ENCODE measurements at places on chromosomes 11 and 22.
A peak's percentile ranks its signal among the peaks of the same experiment; 100 is the strongest.

- DNase-seq, result no peak
Observed at GRCh38 chr11:61617515-61617914, 36.6 kb upstream of the SYT7 start.

GRCh38 chr11:117970400-117971024 is 15.7 kb upstream of the IL10RA start:
- DNase-seq, result peak; percentile 48

GRCh38 chr11:2551131-2551530 is 106.3 kb downstream of the KCNQ1 start:
- no peak for DNase-seq

GRCh38 chr11:1047595-1048156 is 11.2 kb upstream of the MUC6 start:
- DNase-seq, result no peak

- DNase-seq, result no peak
Observed at GRCh38 chr11:60899977-60900376, 6.4 kb downstream of the PRPF19 start.

DNA sequence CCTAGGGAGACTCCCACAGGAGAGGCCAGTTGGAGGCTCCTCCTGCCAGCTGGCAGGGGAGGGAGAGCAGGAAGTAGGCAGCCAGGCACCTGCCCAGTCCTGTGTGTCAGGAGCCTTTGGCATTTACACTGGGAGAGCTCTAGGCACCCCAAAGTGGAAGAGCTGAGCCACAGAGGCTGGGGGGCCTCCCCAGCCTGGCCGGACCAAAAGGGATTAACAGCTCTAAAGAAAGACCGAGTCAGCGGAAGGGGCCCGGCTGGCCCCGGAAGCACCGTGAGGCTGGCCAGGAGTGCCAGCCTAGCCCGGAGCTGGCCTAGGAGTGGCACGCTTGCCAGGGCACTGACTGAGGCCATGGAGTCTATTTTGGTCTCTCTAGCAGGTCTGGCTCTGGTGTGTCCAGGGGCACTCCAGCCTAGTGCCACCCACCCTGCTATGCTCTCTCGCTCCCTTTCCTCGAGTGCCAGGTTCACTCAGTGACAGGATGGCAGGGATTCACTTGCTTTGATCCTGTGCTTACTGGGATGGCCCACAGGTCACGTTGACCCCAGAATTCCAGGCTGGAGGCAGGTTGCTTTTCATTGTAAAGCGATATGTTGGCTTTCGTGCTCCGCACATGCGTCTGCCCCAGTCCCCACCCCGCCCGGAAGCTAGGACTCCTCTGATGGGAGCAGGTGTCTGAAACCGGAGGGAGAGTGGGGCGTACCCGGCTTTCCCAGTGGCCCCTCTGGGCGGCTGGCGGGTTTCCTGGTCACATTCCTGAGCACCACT is 3.3 kb upstream of the KMT5B start:
- DNase-seq, result no peak

DNA sequence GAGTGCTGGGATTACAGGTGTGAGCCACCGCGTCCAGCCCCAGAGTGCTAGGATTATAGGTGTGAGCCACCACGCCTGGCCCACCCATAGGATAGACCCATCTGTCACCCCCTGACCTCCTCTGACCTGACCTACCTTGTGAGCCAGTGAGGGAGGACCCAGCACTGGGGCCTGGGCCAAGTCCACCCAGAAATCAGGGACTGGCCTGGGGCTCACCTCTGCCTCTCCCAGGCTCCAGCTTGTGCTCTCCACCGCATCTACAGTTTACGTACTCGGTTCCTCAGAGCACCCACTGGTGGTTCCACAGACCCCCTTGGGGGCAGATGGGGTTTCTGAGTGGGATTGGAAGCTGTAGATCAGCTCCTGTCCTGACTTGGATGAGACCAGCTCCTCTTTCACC is 6.4 kb downstream of the SLC29A2 start:
- DNase-seq, result no peak

DNA sequence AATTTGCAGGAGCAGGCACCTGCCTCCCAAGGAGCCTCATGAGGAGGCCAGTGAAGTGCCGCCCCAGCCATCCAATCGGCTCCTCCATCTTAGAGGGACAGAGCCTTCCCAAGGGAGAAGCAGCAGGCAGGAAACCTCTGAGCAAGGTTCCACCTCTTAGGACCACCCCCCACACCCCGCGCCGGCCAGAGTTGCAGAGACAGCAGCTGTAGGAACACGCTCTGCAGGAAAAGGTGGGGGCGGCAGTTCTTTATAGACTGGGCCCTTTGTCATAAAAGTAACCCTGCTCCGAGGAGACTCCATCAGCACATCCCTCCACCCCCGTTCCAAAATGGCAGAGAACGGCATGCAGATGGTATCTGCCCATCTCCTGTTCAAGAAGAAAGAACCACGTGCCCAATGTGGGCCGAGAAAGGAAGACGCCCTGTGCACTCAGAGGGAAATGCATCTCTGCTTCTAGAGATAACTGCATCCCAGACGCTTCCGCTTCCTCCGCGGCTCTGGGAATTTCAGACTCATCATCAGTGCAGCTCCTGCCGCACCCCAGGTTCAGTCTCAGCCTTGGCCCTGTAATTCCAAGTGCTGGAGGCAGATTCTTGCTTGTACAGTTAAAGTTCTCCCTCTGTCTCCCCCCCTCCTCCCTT is 98.5 kb downstream of the SPATA19 start:
- no peak for DNase-seq

- DNase-seq, result no peak
Observed at GRCh38 chr11:2297623-2298030, 4.1 kb downstream of the C11orf21 start.

DNA sequence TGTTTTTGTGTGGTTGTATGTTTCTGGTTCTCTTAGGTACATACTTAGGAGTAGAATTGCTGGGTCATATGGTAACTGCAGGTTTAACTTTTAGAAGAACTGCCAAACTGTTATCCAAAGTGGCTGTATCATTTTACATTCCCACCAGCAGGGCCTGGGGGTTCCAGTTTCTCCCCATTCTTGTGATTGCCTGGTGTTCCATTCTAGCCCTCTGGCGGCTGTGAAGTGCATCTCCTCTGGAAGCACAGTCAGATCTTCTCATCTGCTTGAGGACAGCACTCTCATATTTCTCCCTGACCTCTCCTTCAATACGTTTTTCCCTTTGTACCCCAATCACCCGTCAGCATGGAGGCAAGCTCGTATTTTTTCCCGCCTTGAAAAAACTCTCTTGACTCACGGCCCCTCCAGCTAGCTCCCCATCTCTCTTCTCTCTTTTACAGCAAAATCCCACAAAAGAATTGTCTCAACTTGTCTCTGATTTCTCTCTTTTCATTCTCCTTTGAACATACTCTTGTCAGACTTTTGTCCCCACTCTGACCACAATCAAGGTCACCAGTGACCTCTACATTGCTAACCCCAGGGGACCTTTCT is 56.8 kb upstream of the THY1 start:
- DNase-seq, result no peak

DNA sequence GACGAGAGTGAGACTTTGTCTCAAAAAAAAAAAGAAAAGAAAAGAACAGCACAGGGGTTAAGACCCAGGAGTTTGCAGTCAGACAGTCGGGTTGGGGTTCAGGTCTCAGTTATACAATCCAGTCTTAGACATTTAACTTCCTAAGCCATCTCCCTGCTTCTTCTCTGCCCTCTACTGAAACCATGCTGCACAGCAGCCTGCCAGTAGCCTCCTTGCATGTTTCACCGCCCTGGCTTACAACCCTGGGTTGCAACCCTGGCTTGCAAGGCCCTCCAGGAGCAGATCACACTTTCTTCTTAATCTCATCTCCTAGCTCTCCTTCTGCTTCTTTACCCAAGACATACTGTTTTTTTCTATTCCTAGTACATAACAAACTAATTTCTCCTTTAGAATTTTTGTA is 5.9 kb upstream of the B3GAT3 start:
- DNase-seq, result no peak

- no peak for DNase-seq
Observed at GRCh38 chr22:43526117-43526655, 114.4 kb downstream of the MPPED1 start.

DNA sequence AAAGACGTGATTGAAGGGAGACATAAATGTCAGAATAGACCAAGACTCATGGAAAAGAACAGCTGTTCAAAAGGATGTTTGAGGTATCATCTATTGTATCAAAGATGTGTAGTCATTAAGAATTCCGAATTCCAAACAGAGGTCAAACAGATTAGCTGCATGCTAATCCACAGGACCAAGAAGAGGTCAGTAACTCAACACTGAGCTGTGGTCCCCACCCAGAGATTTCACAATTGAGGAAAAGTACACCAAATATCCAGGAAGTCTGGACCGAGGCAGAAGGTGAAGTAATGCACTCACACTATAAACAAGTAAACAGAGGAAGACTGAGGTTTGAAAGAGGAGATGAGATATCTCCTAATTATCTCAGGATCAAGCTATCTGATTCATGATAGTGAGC is 29.6 kb upstream of the OR5P2 start:
- DNase-seq, result no peak

- DNase-seq, result peak; percentile 24
Observed at GRCh38 chr11:73288873-73289707, 17.0 kb downstream of the P2RY6 start.

DNA sequence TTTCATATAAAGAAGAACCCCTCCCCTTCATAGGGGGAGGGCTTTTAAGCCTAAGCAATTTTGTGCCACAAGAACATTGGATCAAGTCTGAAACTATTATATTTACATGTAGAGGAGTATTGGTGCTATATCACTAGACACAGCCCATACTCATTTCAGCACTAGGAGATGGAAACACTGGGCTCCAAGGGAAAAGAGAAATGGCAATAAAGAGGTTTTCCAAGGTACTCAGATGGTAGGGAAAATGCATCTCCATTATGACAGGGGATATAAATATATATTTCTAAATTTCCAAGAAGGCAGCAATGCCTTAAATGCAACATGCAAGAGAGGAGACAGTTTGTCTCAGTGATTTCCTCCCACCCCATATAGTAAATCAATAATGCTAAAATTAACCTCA is 209.0 kb downstream of the RAB38 start:
- DNase-seq, result no peak

Data from central memory CD4-positive, alpha-beta T cell (primary cell).